ENCODE measurements at places on chromosomes 16 and 17.

- DNase-seq, result no peak
These were observed 427.9 kb upstream of the ERCC4 start for GRCh38 chr16:13492046-13492445.

- DNase-seq, result no peak
These were observed 8.4 kb downstream of the SLC16A5 start for GRCh38 chr17:75096082-75096625.

- peak; percentile 99 for DNase-seq
These were observed 59.8 kb downstream of the BAIAP2 start for GRCh38 chr17:81094509-81095382.

DNA sequence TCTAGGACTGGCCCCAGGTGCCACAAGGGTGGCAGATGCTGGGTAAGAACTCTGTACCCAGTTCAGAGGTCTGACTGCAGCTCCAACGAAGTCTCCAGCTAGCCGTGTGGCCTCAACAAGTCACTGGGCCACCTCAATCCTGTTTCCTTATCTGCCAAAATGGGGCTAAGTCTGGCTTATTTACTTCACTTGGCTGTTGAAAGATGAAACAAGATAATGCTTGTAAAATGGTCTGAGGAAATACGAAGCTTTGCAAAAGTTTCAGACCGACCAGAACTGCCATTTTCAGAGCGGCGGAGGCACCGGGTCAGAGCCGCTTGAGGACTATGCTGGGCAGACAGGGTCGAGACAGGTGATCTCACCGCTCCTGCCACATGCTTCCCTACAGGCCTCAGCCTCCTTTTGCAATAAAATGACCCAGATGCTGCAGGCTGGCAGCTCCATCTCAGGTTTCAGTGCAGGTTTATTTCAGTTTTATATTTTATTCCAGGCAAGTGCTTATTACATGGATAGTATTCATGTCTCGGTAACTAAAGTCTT, 17.2 kb downstream of the MNT start:
- no peak for DNase-seq

- no peak for DNase-seq
These were observed 5.7 kb downstream of the TPPP3 start for GRCh38 chr16:67387479-67388079.

DNA sequence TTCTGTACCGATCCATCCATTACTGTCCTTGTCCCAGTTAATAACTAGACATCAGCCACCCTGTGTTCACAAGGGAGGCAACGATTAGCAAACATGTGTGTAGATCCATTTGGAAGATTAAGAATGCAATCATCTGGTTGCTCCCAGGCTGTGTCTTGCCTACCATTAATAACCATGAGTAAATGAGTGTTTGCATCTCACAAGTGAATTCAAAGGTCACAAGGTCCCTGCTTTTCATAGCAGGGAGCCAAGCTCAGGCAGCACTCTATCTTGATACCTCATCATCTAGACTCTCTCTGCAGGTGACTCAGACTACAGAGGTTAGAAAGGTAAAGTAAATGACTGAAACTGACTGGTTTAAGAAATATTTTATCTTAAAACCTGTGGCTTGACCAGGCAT, 25.3 kb downstream of the VWA3A start:
- DNase-seq, result no peak

DNA sequence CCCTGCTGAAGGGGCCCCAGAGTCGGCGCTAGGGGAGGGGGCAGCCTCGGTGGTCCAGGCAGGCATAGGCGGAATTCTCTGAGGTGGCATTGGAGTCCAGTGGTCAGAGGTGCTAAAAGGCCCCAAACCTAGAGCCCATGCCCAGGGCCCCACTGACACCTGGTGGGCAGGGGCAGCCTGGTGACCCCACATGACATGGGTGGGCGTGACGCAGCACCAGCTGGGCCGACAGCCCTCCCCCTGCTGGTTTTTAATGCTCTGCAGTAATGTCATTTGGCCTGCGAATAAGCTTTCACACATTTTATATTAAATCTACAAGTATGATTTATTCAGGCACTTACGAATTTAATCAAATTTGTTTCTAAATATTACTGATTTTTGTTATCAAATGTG, 2.1 kb upstream of the RNPS1 start:
- no peak for DNase-seq

DNA sequence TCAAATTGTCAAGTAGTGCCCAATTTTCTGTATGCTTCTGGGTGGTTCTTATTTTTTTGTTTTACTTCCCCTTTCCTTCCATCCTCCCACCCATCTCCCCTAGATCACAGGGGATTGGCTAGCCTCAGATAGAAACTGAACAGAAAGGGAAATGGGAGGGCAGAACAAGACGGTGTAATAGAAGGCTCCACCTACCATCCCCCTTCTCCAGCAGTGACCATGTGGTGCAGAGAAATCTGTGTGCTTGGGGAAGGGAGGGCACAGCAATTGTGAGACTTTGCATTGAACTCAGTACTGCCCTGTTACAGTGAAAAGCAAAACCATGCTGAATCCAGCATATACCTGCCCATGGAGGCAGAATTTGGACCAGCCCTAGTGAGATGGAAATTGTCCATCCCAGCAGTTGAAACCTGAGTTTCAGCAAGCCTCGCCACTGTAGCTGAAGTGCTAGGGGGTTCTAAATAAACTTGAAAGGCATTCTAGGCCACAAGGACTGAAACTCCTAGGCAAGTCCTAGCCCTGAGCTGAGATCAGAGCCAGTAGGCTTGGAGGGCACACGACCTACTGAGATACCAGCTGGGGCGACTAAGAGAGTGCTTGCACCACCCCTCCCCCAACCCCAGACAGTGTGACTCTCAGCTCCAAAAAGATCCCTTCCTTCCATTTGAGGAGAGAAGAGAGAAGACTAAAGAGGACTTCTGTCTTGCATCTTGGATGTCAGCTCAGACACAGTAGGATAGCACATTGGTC, 5.2 kb downstream of the SLFN11 start:
- DNase-seq, result no peak

GRCh38 chr16:88383401-88384221, 852 bp downstream of the ZNF469 start:
- DNase-seq, result no peak

DNA sequence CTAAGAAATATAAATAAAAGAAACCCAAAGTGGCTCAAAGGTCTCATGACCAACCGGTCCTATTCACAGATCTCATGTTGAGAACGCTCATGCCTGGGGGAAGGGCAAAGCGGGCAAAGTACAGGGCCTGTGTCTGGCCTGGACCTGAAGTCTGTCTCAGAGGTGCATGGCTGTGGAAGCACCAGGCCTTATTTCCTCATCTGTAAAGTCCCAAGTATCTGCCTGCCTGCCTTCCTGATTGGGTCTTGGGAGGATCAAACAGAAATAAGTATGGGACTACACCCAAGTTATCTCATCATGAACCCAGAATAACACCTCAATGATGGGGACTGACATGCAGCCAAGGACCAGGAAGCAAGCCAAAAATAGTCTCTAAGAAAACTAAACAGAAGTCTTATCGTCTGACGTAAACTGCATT, 14.2 kb downstream of the AXIN2 start:
- no peak for DNase-seq

DNA sequence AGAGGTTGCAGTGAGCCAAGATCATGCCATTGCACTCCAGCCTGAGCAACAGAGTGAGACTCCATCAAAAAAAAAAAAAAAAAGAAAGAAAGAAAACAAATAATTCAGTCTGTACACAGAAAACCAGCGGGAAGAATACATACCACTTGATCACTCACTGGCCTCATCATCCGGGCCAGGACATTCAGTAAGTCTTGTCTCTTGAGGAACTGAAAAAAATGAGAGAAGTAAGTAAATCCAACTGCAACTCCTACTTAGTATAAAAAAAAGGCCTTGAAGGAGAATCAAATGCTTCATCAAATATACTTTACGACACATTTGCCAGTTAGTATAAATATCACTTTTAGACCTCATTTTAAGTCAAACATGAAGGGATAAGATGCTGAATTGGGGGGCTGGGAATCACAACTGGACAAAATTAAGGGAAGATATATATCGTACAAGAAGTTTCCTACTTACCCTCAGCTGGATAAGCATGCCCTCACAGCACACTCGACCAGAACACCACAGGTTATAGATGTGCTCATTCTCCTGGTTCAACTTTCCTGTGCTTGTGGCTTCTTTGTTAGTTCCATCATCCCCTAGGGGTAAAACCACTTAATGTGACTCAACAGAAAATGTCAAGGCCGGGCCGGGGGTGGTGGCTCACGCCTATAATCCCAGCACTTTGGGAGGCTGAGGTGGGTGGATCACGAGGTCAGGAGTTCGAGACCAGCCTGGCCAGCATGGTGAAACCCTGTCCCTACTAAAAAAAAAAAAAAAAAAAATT, 12.4 kb downstream of the CCDC47 start:
- no peak for DNase-seq

DNA sequence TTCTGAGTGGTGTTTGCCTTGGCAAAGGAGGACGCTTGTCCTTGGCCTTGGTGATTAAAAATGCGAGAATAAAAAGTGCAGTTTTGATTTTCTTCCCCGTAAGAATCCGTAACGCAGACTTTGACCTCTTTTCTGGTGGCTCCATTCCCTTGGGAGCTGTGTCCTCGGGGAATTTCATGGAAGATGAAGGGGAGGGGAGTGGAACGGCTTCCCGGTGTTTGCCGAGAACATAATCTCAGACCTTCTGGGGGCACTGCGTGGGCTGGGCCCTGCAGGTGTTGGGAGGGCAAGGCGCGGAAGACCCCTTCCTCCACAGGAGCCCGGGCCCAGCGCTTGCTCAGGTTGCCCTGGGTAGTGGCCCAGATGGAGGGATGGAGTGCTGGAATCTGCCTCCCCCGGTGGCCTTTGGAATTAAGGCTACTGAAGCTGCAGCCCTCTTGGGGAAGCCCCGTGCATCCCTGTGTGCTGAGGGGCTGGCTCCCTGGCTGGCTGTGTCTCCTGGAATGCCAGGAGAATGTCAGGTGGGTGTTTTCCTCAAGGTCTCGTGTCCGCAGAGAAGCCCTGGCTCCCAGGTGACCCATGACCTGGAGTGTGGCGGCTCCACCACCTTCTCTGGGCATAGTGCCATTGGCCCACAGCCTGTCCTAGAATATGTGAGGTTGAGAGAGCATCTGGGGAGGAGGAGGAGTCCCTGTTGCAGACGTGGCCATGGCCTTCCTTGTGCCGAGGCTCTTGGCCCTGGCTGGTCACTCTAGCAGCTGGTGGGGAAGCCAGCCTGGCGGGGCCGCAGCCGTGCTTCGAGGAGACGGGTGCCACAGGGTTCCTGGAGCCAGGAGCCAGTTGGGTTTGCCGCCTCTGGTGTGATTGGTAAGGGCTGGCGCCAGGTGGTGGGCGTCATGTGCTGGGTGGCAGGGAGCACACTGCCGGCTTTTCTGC, 3.1 kb downstream of the BAIAP2 start:
- DNase-seq, result no peak

- no peak for DNase-seq
These were observed 195.6 kb downstream of the UTP18 start for GRCh38 chr17:51455931-51456330.

DNA sequence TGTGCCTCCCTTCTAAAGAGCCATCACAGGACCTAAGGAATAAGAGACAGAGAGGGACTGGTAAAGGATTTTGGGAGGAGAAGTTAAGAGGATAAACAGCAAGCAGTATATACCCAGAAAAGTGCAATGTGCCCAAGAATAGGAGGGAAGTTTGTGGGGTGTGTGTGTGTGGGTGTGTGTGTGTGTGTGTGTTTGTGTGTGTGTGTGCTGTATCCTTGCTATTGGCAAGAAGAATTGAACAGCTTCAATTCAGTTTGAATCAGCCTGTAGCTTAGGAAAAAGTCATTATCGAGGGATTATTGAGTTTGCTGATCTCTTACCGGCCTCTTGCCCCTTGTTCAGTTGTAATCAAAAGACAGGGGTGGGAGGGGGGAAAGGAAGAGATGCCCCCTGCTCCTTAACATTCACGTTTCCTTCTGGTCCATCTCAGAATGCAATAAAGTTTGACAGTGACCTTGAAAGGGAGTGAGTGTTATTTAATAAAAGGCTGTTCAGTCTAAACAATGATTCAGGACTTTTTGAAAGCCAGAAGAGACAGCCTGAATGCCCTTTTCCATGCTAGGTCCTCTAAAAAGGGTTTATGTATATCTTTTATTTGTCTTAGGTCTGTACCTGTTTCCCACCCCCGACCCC, 23.9 kb upstream of the MAPT start:
- no peak for DNase-seq

DNA sequence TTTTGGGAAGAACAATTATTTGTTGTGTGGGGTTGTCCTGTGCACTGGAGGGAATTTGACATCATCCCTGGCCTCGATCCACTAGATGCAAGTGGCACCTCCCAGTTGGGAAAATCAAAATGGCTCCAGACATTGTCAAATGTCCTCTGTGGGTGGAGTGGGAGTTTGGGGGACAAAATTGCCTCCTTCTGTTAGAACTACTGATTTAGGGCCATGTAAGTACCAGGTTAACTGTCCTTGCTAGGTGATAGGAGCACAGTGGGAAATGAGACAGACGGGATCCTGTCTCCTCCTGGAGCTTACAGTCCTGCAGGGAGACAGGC, 56.8 kb downstream of the ARHGAP23 start:
- no peak for DNase-seq

- DNase-seq, result no peak
These were observed 89.4 kb upstream of the TNRC6C start for GRCh38 chr17:77869041-77869599.

DNA sequence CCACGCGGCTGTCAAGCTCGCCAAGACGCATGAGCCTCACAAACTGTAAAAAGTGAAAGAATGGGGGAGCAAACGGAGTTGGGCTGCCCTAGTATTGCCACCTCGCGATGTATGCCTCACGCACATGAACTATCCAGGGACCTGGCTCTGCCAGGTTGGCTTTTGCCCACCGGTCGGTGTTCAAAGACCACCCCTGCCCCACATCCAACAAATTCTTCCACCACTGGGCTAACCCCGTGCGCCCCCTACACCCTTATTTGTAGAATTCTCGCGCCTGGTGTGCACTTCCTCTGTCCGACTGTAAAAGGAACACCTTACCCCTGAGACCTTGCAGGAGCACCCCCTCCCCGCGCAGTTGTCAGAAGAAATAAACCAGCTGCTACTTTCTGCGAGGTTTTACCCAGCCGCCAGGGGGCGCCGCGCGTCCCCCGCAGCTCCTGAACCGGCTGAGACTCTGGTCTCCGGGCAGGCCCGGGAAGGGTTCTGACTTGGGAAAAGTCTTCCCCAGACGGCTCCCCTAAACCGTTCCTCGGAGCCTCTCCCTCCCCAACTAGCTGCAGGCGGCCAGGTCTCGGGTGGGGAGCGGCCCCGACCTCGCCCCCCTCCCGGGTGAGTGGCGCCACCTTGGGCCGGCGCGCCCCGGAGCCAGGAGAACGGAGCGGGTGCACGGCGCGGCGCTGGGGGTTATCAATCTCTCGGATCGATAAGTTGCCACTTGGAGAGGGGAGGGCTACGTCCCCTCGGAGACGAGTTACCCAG, 1.7 kb upstream of the ZNF423 start:
- DNase-seq, result no peak

DNA sequence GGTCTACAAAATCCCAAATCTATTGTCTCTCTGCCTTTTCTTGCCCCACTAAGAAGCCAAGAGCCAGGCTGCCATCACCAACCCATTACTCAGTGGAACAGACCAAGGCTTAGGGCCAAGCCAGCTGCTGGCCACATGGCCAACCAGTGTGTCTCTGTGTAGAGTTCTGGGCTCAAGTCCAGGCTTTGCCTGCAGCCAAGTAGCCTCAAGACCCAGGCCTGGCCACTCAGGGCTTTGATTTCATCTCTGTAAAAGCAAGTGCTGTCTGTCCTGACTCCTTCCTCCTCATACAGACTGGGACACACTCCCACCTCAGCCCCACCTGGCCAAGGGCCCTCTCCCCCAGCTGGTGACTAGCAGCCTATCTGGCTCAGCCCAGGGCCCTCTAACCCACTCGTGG, 14.6 kb downstream of the SREBF1 start:
- DNase-seq, result no peak

GRCh38 chr16:305916-306626, 23.1 kb downstream of the PDIA2 start:
- no peak for DNase-seq

GRCh38 chr16:4358831-4359561, 7.9 kb upstream of the PAM16 start:
- no peak for DNase-seq
